ENCODE measurements at places on chromosomes 4 and X.

DNA sequence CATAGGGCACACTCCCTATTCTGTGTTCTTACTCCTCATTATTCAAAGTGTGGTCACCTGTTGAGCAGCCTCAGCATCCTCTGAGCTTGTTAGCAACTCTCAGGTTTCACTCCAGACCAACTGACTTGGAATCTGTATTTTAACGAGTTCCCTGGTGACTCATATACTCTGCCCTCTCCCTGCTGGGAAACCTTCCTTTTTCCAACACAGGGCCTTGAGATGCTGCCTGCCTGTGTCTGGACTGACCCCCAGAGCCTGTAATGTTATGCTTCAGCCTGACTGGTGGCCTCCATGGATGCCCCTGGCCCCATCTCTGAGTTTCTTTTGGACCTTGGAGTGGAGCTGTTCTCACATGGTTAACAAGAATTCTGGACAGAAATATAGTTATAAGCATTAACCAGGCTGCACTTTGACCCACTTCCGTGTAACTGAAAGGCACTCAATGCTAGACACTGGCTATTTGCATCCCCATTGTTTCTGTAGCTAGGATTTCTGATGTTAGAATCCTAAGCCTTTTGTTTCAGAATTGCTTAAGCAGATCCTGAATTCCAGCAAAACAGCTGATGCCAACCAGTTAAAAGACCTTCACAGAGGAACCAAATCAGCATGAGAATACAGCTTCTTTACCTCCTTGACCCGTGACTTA lies 262.6 kb downstream of the STIM2 start:
- DNase-seq, result no peak

DNA sequence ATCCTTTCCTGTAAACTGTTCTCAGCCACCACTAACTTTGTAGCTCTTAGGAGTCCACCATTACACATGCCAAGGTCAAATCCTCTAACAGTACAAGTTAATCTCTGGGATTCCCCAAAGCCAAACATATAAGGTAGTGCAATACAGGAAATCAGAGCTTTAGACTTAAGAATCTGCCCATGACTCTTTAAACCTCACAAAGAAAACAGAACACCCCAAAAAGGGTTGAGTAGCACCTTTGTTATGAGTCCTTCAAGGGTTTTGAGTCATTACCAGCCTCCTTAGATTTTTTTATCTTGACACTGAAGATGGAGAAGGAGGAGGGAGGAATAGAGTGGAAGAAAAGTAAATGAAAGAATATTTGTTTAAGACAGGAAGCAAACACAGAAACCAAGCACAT lies 243.9 kb upstream of the SPANXN1 start:
- DNase-seq, result no peak

- DNase-seq, result no peak
These were observed 202.7 kb upstream of the KLF3 start for GRCh38 chr4:38461342-38461741.

GRCh38 chr4:177339477-177340374 lies 30.1 kb downstream of the NEIL3 start:
- no peak for DNase-seq

- no peak for DNase-seq
These were observed 664 bp downstream of the PRSS12 start for GRCh38 chr4:118351851-118352827.

DNA sequence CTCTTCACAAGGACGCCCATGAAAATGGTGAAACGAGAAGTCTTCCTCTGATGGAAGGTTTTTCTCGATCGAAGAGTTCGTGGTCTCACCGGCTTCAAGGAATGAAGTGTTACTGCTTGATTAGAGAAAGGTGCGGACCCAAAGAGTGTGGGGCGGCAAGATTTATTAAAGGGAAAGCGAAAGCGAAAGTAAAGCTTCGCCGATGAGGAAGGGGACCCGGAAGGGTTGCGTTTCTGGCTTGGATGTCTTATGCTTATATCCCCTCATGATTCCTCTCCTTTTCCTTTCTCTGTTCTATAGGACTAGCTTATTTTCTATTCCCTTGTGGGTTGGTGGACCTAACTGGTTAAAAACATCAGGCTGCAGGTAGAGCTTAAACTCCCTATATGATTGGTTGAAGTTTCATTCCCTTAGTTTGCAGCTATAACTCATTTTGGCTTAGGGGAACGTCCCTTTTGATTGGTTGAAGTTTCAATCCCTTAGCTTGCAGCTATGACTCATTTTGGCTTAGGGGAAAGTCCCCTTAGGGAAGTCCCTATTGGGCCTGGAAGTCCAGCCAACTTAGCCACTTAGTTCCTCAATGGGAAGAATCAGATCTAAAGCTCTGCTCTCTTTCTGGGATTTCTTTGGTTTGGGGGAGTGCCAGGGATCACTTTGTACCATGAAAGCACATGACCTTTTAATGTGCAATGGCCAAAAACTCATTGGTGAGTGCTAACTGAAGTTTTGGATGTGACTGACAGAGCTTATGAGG lies 1025.0 kb upstream of the PCDH10 start:
- DNase-seq, result no peak

DNA sequence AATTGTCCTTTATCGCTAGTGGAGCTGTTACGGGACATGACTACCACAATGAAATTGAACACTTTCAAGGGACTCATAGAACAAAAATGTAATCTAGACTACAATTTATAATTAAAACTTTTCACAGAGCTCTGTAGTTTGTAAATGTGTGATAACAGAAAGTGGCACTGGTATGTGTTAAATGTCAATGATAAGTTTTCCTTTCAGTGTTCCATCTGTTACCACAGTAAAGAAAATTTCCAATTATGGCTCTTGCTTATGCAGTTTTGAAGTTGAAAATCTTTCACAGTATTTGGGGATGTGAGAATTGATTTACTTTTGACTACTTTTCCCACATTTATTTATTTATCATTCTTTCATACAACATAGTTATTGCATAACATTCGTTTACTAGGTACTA lies 40.1 kb upstream of the GUCY1A1 start:
- no peak for DNase-seq

DNA sequence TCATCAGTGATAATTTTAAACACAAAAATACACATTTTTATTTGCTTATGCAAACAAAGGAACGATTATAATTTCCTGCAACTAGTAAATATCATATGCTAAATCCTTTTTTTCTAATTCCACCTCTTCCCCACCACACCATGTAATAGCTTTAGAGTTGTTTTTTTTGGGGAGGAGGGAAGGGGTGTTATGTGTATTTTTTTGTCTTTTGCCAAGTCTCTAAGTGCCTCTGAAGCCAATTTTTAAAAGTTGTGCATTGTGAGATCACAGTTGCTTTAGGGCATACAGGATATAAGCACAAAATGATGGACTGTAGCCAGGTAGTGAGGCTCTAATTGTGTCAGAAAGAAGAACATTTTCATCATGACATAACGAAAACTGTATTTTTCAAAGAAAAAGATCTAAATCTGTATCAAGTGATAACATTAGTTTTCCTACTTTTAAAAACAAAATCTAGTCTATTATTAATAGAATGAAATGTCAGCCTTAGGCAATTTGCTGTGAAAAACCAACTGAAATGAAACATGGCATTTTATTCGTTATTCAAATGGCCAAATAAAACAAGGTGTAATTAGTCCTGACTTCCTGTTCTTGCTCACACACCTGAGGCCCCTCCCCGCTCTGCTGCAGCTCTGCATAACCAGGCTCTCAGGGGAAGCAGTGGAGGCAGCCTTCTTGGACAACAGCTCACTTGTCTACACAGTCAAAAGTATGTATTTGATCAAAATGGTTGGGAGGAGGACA lies 157.4 kb downstream of the PALLD start:
- DNase-seq, result no peak

DNA sequence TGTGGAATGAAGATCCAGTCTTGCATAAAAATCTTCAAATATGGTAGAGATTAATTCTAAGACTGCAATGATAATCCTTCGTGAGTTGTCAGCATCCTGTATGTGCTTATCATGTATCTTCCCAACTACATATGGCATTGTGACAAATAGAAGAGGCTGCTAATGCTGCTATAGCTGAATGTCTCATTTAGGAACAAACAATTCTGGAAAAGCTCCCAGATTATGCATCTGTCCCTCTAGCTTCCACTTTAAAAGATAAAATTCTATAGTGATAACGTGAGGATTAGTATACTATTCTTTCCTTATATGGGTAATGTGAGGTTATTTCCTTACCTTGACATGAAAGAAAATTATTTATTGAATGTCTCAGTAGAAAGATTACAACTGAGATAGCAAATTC lies 930.9 kb downstream of the DMD start:
- DNase-seq, result no peak

DNA sequence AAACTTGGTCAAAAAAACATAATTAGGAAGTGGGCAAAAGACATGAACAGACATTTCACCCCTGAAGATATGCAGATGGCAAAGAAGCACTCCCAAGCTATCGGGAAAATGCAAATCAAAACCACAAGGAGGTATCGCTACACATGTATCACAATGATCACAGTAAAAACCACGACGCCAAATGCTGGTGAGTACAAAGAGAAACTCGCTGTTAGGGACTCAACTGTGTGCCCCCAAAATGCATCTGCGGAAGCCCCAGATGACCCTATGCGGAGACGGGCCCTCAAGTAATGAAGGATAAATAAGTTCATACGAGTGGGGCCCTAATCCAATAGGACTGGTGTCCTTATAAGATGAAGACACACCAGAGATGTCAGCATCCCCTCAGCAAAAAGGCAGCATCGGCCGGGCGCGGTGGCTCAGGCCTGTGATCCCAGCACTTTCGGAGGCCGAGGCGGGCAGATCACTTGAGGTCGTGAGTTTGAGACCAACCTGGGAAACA lies 10.2 kb downstream of the GAK start:
- DNase-seq, result no peak

DNA sequence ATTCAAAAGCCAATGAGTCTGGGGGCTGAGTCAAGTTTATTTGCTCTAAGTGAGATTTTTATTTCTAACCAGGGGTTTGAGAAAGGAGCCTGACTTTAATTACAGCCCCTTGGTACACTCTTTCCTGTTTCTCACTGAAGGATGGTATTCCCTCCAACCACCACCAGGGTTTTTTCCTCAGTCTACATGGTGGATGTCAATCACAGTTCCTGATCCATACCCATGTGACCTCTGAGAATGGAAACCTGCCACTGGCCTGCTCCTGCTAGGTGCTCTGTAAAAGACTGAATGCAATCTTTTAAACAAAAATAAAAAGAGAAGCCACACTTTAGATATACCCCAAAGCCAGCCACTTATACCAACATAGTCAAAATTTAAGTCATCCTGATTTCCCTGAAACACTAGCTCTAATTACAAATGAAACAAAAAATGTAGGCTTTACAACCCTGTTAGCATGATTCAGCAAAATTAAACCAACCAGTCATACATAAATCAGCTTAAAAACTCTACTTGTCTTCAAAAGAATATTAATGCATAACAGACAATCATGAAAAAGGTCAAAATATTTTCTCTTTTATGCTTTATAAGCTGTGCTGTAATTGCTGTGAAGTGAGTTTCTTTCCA lies 112.1 kb upstream of the NWD2 start:
- DNase-seq, result no peak

DNA sequence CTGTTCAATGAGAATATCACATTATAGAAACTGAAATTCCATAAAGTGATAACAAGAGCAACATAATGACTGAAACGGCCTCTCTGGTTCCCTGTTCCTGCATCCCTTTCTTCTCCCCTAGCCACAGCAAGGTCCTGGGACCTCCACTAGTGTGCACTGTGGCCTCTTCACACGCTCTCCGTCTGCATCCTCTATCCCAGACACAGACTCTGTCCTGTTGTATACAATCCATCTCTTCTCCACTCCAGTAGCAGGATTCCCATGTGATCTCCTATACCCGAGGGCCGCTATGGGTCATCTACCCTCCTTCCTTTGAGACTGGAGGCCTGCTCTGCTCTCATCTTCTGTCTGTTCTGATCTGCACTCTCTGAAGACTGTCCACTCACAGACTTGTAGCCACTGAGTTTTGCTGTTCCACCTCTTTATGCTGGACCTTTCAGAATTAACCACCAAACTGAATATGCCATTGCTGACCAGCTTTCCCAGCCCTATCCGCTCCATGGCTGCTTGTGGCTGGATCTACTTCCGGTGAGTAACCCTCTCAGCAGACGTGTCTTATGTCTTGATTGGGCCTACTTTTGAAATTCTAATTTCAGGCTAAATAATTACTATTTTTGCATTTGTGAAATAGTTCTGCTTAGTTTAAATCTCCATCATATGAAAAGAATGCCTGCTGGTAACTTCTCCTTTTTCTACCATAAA lies 105.1 kb upstream of the NAP1L5 start:
- no peak for DNase-seq

GRCh38 chrX:25015486-25016360 lies at the start of gene ARX:
ARX (minus strand) TSS chrX:25015965; CDS start chrX:25015737, 228 bp downstream.
- peak; percentile 11 for DNase-seq

- no peak for DNase-seq
These were observed 238.6 kb downstream of the ADAMTS3 start for GRCh38 chr4:72330381-72330780.

GRCh38 chr4:90234916-90235547 lies 107.8 kb downstream of the CCSER1 start:
- DNase-seq, result no peak

- no peak for DNase-seq
These were observed 305.4 kb downstream of the MAPK10 start for GRCh38 chr4:86054286-86055032.

DNA sequence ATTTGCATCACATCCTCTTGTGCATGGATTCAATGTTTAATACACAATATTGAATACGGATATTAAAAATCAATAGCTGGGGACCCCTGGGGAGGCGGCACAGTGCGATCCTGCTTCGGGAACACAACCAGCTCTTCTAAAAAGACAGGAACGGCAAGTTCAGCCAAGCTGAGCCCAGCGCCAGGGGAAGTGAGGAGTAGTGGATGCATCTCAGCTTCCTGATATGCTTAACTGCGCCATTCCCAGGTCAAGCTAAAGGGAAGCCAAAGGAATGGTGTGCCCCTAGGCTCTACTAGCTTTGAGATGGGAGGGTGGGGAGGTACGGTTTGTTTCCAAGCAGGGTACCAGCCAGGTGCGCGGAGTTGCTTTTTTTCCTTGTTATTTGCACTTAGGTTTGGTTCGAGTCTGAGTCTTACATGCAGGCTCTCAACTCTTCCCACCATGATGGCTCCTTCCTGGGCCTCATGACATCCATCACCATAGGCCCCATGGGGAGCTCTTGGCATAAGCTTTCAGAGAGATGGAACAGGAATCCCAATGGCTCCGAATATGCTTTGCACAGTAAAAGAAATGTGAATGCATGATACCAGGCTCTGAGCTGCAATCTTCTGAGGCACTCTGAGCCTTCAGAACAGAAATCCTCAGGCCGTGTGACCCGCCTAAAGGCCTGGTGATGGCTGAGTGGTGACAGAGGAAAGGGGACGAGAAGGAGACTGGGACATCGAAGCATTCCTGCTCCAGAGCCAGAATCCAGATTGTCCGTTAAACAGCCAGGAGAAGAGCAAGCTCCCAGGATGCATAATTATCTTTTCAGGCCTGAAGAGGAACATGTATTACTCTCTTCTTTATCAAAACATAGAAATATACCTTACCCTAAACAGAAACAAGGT lies 51.8 kb upstream of the BCOR start:
- DNase-seq, result no peak

- DNase-seq, result no peak
These were observed 80.2 kb downstream of the CRMP1 start for GRCh38 chr4:5812506-5813229.

Measured in stimulated activated CD4-positive, alpha-beta T cell treated with anti-CD3 and anti-CD28 coated beads, TNF-alpha, amount 100 ng/mL, for 48 hours (primary cell).